Stimulated activated CD8-positive, alpha-beta memory T cell treated with anti-CD3 and anti-CD28 coated beads, Interleukin-7, amount 100 ng/mL, for 1 hour (primary cell): ENCODE measurements at places on chromosomes 5 and 9.
A peak's percentile ranks its signal among the peaks of the same experiment; 100 is the strongest.

- DNase-seq, result no peak
These were observed 58.5 kb downstream of the ATP10B start for GRCh38 chr5:160793530-160793899.

GRCh38 chr5:69526660-69527059 is 33.3 kb upstream of the GTF2H2C start:
- no peak for DNase-seq

DNA sequence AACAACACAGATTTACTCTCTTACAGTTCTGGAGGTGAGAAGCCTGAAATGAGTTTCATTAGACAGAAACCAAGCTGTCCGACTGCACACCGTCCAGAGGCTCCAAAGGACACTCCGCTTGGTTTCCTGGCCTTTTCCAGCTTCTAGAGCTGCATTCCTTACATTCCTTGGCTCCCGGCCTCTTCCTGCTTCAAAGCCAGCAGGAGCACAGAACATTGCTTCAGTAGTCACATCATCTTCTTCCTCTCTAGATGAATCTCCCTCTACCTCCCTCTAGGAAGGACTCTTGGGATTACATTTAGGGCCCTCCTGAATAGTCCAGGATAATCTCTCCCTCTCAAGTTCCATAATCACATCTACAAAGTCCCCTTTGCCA is 213.3 kb downstream of the CDK5RAP2 start:
- no peak for DNase-seq

DNA sequence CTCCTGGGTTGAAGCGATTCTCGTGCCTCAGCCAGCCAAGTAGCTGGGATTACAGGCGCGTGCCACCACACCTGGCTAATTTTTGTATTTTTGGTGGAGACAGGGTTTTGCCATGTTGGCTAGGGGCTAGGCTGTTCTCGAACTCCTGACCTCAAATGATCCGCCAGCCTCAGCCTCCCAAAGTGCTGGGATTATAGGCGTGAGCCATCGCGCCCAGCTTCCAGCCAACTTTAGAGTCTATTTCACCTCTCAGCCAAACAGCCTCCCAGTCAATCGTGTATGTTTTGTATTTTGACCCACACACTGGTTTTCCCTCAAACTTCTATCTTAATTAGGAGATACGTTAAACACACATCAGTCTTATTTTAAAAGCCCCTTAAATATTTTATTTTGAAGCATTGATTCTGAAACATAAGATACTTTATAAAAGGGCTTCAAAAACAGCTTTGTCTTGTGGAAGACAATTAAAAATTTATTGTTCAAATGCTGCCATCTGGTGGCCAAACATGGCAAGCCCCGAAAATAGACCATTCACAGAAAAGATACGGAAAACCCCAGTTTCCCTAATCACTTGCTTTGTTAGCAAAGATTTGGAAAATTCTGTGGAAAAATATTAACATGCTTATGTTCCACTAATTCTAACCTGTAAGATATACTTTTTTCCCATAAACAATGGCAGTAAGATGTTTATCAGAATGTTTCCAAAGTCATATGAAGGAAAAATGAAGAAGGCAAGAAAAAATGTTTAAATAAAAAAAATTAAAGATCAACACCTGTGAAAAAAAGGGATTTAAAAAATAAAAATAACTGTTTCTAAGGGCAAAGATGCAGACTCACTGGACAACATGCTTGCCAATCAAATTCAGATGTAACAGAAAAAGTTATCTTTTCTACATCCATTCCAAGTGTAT is 33.1 kb downstream of the APTX start:
- peak; percentile 31 for DNase-seq

- no peak for DNase-seq
These were observed 20.5 kb upstream of the NDST1 start for GRCh38 chr5:150487199-150488061.

DNA sequence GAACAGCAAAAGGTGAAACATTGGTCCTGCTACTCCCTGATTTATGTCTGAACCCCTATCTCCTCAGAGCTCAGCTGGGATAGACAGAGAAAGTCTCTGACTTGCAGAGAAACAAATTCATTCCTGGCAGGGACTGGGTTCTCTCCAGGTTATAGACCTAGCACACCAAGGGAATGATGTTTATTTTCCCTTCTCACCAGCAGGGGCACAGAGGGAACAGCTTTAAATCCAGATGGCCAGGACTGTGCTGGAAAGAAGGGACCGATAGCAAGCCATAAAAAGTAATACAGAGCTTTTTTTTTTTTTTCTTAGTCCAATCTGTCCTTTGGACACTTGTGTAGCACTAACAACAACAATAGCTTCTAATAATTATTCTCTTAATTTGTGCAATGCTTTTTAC is 141.1 kb upstream of the C9orf72 start:
- DNase-seq, result no peak

DNA sequence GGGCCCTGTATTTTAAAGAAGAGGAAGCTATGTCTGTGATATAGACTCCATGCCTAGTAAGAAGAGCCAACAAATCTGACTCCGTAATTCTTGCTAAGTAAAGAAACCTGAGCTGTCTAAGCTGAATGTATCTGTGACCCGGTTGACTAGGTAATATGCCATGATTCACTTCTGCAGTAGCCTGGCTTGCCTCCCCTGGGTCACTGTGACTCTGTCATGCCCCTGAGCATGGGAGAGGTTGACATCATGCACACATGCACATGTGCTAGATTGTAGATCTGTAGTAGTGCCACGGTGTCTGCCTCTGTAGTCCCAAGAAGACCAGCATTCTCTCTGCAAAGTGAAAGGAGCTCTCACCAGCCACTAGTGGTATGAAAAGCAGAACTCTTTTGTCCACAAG is 9.1 kb downstream of the SLC22A5 start:
- DNase-seq, result no peak

GRCh38 chr5:777756-778161 is 6.8 kb downstream of the ZDHHC11B start:
- DNase-seq, result no peak

GRCh38 chr9:134340475-134341160 is 14.4 kb downstream of the RXRA start:
- no peak for DNase-seq

DNA sequence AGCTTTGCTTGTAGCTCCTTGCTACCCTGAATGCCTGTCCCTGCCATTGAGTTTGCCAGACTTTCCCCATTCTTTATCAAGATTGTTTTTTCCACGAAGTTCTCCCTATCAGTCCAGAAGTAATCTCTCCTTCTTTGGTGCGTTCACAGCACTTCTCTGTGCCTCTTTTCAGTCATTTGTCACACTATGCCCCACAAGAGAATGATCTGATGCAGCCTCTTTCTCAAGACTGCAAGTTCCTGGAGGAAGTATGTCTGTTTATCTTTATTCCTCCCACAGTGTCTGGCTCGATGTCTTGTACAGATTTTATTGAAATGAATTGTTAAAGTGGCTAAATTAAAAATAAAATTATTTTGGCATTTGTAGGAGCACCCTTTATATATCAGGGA is 99.3 kb downstream of the CCDC192 start:
- no peak for DNase-seq

GRCh38 chr9:101026824-101027223 is 1.7 kb upstream of the PLPPR1 start:
- DNase-seq, result no peak

DNA sequence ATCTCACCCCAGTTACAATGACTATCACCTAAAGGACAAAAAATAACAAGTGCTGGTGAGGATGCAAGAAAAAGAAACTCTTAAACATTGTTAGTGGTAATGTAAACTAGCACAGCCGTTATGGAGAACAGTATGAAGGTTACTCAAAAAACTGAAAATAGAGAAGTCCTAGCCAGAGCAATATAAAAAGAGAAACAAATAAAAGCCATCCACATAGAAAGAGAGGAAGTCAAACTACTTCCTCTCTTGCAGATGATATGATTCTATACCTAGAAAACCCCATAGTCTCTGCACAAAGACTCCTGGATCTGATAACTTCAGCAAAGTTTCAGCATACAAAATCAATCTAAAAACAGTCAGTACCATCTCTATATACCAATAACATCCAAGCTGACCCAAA is 221.5 kb upstream of the FAM174A start:
- DNase-seq, result no peak

GRCh38 chr9:108074900-108075299 is 585.3 kb upstream of the KLF4 start:
- no peak for DNase-seq

- no peak for DNase-seq
These were observed 25.0 kb upstream of the C5orf47 start for GRCh38 chr5:173963867-173964441.

DNA sequence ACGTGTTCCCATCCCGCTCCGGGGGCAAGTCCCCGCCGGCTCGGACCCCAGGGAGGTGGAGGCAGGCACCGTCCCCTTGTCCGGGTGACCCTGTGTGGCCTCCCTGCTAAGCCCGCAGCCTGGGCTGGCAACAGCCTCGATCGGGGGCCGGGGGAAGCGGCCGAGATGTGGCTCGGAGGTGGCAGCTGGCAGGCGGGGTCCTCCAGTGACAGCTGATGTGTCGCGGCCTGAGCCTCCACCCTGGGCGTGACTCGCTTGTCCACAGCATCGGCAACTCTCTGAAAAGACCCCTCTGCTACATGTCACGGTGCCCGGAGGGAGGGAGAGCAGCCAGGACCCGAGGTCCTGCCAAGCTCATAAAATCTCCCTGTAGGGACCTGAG is 124.8 kb upstream of the IRX4 start:
- DNase-seq, result no peak

GRCh38 chr9:129435988-129436717 is 184.7 kb downstream of the C9orf50 start:
- no peak for DNase-seq

DNA sequence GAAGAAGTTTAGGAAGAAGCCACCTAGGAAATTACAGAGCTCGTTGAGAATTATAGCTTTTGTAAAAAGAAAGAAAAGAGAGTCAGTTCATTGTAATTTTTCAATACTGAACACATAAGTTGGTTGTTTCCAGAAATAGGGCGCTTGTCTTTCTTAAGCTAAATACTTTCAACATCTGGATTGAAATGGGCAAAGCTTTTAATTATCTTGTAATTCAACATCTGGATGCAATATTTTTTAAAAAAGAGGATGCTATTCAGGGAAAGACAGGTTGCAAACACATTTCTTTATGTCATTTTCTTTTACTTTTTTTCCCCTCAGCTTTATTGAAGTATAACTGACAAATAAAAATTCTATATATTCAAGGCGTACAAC is 100.7 kb upstream of the TRPC7 start:
- no peak for DNase-seq

GRCh38 chr5:131545845-131546244 is 89.2 kb downstream of the RAPGEF6 start:
- no peak for DNase-seq

- no peak for DNase-seq
These were observed 21.4 kb downstream of the TGFBR1 start for GRCh38 chr9:99126312-99126711.

DNA sequence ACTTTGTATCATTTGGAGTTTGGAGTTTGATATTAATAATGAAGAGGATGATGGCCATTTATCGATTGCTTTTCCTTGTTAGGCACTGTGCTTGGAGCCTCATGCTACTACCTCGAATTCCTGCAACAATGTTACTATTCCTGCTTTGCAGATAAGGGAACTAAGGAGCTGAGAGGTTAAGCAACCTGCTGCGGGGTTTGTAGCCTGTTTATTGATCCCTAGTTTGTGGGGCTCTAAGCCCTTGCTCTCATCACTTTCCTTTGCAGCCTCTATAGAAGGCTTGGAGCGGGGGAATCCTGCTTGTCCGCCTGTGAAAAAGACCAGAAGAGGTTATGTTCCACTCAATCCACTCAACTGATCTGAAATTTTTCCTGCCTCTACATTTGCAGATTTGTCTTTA is 15.8 kb downstream of the ARHGEF28 start:
- no peak for DNase-seq

- DNase-seq, result no peak
These were observed 23.8 kb downstream of the SH3RF2 start for GRCh38 chr5:145960166-145960565.

DNA sequence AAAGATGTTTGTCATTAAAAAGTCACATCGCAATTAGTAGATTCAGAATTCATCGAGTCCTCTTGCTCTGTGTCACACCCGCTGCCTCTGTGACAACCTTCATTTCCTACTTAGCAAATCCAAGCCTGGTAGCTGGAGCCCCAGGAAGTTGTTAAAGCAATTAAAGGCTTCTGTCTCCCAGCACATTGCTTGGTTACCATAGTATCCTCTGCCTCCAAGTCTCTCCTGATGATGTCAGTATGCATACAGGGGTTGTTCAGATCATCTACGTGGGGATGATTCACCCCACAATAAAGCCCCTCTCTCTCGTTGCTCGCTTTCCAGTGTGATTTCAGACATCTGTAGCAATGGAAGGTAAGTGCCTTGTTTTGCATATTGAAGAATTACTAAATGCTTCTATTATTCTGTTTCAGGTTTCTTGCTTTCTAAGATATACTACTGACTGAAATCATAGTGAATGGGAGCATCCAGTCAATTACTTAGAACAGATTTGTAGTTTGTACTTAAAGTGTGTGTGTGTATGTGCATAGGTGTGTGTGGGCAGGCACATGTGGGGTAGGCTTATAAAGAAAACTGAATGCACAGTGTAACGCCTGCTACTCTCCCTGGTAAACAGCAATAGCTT is 52.9 kb downstream of the PAM start:
- DNase-seq, result no peak

GRCh38 chr5:152397581-152397980 is 7.5 kb downstream of the NMUR2 start:
- DNase-seq, result no peak

GRCh38 chr5:18216016-18216415 is 581.8 kb downstream of the TAF11L14 start:
- DNase-seq, result no peak

DNA sequence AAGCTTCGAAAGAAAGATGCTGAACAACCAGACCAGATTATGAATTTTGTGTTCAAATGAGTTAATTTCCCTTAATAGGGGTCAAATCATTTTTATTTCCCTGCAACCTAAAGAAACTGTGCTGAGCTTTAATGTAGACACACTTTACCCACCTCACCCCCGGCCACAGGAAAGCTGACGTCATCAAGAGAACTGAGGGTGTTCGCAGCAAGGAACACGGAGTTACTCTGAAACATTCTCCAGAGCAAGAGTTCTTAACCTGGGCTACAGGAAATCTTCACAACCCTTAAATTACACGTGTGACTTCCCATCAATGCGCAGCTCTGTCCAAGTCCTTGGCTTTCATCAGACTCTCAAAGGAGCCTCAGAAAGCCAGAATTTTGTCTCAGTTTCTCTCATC is 116.3 kb downstream of the COL23A1 start:
- DNase-seq, result no peak

- DNase-seq, result no peak
These were observed 102.9 kb downstream of the LIFR start for GRCh38 chr5:38453506-38453905.
